Right ventricle myocardium inferior (tissue), 1 donor: ENCODE measurements at places on chromosomes 11 and 22.

DNA sequence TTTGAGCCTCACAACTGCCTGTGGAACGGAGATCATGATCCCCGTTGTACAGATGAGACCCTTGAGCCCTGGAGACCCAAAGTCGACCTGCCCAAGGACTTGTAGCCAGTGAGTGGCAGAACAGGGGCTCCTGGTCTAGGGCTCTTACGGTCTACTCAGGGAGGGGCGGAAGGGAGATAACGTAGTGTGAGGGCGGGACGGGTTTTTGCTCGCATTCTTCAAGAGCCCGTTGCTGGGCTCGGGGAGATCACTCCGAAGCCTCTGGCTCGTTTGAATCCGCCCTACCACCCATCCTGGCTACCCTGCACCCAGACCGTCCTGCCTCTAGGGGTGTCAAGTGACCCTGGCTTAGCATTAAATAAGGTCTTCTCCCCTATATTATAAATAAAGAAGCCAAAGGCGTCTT lies 639 bp downstream of the CRY2 start:
- no peak for DNase-seq

DNA sequence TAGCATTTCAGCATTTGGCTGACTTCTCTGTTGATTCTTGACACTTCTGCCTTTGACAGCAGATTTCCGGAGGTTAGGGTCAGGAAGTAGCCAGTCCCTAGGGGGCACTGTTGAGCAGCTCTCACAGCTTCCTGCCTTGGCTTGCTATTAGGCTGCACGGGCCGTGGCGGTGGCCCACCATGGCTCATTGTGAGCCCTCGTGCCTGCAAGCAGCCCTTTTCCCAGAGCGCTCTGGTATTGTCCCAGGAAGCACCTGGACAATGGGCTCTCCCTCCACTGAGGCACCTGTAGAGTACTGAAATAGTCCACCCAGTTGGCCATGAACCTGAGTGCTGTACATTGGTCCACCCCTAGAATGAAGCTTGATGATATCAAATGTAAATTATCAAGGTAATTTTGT lies 100.2 kb upstream of the GAL start:
- DNase-seq, result no peak

DNA sequence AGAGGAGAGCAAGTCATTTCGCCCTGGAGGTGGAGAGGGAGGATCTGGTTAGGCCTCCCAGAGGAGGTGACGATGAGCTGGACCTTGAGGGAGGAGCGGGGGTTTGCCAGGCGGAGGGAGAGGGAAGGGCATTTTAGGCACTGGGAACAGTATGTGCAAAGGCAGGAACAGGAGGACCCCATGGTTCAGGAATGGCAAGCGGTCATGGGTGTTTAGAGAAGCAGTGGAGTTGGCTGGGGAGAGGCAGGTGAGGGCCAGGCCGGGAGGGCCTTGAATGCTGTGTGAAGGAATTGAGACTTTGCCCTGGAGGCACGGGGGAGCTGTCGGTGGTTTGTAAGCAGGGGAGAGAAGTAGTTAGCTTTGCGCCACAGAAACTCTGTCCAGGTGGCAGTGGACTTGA lies 10.3 kb downstream of the PRDM11 start:
- no peak for DNase-seq

- no peak for DNase-seq
Observed at GRCh38 chr11:6194065-6194581, 4.9 kb upstream of the OR52W1 start.

DNA sequence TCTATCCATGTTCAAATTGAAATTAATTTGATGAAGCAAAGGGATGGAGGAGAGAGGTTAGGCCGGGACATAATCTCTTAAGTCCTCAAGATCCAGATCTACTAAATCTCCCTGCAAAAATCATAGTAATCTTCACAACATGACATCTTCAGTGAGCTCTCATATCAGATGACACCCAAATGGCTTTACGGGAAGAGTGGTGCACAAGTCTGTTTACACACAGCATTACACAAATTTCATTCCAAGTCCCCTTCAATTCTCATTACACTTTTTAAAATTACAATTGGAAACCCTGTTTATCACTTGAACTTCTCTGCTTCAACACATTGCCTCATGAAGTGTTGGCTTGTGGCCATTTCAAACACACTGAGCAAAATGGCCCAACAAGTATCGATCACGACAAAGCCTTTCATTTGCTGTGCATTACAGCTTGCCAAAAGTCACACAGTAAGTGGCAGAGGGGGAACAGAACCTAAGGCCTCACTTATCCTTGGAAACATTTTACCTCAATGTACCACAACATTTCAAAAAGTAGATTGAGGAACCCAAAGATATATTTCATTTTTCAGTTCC lies 17.9 kb upstream of the TPH1 start:
- no peak for DNase-seq

GRCh38 chr11:12942157-12942556 lies 67.0 kb upstream of the RASSF10 start:
- no peak for DNase-seq

GRCh38 chr22:32199341-32199740 lies 5.5 kb downstream of the RFPL2 start:
- DNase-seq, result no peak

DNA sequence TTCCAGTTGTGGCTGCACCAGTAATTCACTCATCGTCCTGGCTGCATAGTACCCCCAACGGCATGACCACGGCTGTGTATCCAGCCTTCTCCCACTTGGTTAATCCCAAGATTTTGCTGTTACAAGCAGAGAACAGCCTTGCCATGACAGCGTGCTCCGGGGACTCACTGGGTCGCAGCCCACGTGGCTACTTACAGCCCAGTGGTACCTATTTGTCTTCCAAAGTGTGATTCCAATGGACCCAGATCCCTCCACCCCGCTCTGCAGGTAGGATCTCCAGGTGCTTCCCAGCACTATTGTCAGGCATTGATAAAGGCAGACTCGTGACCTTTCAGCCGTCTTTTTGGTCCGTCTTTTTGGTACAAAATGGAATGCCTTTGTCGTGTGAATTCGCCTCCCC lies 119.0 kb upstream of the FGF3 start:
- DNase-seq, result no peak

DNA sequence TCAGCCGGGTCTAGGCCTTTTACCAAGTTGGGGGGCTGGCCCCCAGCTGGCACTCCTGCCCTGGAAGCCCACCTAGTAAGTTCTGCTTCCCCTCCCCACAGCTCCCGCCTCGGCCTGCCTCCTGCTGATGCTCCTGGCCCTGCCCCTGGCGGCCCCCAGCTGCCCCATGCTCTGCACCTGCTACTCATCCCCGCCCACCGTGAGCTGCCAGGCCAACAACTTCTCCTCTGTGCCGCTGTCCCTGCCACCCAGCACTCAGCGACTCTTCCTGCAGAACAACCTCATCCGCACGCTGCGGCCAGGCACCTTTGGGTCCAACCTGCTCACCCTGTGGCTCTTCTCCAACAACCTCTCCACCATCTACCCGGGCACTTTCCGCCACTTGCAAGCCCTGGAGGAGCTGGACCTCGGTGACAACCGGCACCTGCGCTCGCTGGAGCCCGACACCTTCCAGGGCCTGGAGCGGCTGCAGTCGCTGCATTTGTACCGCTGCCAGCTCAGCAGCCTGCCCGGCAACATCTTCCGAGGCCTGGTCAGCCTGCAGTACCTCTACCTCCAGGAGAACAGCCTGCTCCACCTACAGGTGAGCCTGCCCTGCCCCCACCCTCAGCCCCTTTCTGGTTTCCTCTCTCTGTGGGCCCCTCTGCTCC lies 7.3 kb downstream of the RTN4RL2 start:
- DNase-seq, result no peak

DNA sequence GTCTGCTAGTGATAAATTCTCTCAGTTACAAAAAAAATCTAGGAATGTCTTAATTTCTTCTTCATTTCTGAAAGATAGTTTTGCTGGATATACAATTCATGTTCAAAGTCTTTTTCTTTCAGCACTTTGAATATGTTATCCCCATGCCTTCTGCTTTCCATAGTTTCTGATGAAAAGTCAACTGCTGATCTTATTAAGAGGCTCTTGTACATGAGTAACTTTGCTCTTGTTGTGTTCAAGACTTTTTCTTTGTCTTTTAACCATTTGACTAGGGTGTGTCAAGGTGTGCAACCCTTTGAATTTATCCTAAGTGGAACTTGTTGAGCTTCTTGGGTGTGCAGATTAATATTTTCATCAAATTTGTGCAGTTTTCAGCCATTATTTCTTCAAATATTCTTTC lies 22.1 kb upstream of the ACCSL start:
- DNase-seq, result no peak

- no peak for DNase-seq
Observed at GRCh38 chr11:925158-925495, 543 bp upstream of the AP2A2 start.

DNA sequence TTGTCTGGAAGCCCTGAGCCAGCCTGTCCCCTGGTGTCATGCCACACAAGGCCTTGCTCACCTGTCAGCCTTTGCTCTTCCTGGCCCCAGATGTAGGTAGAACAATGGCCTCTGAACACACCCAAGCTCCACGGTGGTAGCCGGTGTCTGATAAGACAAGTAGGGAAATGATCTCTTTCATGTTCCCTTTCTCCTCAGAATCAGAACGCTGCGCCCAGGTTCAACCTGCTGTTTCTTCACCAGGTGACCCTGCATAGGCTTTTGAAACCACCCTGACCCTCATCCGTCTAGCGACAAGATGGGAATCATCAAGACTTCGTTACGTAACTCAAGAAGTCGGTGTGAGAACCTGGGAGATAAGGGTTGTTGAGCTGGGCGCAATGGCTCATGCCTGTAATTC lies 28.7 kb upstream of the YWHAH start:
- DNase-seq, result no peak

- DNase-seq, result no peak
Observed at GRCh38 chr11:83195143-83195466, 1.6 kb downstream of the ANKRD42 start.

DNA sequence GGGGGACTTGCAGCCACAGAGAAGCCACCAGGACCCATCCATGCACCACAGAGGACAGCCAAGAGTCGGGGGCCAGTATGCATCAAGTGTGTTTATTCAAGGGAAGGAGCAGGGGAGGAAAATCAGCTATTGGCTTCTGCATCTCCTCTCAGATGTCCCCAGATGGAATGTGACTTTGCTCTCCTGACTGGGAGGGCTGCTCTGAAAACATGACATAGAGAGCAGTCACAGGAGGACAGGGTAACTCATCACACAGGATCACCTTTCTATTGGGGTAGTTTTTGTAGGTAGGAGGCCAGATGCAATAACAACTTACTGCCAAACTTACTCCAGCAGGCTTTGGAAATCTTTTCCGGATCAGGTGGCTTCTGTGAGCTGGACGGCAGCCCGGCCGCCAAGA lies 121.0 kb upstream of the OPCML start:
- DNase-seq, result no peak

DNA sequence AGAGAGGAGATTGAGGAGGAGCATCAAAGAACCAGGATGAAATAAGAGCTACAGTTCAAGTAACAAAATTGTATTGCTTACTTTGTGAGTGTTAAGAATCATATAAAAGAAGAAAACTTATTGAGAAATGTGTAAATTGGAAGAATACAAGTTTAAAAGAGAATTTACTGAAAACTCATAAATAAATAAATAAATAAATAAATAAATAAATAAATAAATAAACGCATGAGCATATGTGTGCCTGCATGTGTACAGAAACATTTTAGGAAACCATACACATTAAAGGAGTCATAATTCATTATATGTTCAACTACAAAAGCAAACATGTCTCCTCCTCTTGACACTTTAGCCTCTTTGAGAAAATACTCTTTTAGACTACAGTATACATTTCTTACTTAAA lies 42.6 kb downstream of the CNTN5 start:
- DNase-seq, result no peak

- DNase-seq, result no peak
Observed at GRCh38 chr11:13268791-13269190, 8.8 kb upstream of the BMAL1 start.

DNA sequence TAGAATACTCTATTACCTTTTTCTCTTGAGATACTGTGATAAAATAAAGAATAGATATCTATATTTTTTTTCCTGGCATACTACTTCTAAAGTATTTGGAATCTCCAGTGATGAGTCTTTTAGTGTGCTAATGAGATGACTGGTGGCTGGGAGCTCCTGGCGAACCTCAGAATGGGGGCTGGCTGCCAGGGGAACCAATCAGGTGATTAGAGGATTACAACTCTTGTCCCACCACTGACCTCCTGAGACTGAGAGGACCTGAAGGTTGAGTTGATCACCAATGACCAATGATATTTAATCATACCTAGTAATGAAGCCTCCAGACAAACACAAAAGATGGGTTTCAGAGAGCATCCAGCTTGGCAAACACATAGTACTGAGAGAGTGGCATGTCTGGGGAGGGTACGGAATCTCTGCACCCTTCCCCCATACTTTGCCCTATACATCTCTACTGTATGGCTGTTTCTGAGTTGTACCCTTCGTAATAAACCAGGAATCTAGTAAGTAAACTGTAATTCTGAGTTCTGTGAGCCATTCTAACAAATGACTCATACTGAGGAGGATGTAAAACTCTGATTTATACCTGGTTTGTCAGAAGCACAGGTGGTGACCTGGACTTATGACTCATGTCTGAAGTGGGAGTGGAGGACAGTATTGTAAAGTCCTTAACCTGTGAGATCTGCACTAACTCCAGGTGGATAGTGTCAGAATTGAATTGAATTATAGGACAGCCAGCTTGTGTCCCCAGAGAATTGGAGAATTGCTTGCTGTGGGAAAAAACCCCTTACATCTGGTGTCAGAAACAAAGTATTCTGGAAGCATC lies 325.3 kb upstream of the LRRC4C start:
- no peak for DNase-seq

DNA sequence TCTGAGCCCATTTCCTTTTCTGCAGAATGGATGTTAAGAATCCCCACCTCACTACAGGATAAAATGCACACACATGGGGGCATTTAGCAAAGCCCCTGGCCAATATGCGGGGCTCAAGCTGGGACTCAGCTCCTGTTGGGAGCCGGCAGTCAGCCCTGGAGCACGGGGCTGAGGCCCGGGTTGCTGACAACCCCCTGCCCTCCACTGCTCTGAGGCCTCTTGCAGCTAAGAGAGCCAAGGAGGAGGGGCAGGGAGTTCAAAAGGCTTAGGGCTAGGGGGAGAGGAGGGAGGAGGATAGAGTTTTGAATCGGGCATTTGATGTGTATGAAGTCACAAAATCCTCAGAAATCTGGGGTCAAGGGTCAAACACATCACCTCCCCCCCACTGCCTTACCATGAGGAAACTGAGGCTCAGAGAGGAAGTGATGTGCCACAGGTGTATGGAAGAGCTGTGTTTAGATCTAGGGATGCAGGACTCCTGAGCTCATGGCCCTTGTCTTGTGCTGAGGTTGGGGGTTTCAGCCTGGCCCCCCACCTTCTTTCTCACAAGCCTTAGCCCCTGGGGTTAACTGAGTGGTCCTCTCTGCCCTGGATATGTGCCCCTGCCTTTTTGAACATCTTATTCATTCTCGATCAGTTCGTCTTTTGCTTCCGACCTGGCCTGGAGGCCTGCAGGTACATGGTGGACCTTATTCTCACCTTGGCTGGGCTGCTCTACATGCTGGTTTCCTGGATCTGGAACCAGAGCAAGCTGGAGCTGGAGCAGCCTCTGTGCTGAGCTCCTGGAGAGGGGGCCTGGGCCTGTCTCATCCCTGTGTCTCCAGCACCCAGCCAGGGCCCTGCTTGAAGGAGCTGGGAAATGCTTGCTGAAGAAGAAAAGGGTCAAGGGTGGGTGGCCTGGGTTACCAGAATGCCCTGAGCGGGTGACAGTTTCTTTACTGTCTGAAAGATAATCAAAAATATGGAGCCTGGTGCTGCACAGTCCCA lies 80.3 kb downstream of the LRRC32 start:
- no peak for DNase-seq
